ENCODE measurements at places on chromosomes 7 and 10. TPM values are rescaled to one million over a fixed set of nuclear protein-coding genes. Genes with fewer than 3 reads are reported as not detected.

BTBD16 gene
- 0.16 TPM for total RNA-seq

- peak; percentile 59 for ATAC-seq
Observed at GRCh38 chr10:52951824-52952223, 179.2 kb upstream of the MBL2 start.

- no peak for ATAC-seq
Observed at GRCh38 chr7:114342431-114343179, 72.0 kb upstream of the FOXP2 start.

DNA sequence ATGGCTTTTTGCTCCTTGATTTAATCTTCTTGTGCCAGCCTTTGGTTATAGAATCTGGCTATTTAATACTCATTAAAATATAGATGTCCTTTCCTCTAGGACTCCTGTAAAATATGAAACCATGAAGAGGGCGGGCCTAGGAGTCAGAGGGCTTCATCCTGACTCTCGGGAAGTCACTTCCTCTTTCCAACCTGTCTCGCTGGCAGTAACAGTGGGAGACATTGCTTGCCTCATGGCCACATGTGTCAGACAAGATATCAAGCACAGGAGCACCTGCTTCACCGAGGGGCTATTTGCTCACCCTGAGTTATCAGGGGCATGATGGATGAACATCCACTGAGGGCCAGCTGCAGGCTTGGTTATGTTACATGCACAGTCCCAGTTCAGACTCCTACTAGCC lies 31.0 kb downstream of the SLIT1 start:
- ATAC-seq = no peak

- peak; percentile 81 for ATAC-seq
Observed at GRCh38 chr10:3720228-3721019, 64.6 kb downstream of the KLF6 start.

DNA sequence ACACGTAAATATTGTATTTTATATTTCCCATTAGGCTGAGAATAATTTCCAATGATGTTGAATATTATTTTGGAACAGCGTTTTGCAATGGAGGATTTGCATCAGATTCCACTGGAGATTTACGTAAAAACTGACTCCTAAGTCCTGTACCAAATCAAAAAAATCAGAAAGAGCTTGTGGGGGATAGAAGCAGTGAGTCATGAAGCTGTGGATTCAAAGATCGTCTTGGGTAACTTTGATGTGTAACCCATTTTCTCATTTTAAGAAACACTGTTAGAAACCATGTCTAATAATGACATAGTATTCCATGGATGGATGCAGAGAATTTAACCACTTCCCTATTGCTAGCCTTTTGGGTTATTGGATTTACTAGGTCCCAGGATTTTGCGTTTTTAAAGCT lies 158.6 kb downstream of the INHBA start:
- no peak for ATAC-seq

Data from esophagus mucosa (tissue), 1 donor.